ENCODE measurements at places on chromosomes 16 and 17.
A peak's percentile ranks its signal among the peaks of the same experiment; 100 is the strongest.

GRCh38 chr17:75130632-75131277, 787 bp downstream of the NT5C start:
- peak; percentile 13 for DNase-seq

DNA sequence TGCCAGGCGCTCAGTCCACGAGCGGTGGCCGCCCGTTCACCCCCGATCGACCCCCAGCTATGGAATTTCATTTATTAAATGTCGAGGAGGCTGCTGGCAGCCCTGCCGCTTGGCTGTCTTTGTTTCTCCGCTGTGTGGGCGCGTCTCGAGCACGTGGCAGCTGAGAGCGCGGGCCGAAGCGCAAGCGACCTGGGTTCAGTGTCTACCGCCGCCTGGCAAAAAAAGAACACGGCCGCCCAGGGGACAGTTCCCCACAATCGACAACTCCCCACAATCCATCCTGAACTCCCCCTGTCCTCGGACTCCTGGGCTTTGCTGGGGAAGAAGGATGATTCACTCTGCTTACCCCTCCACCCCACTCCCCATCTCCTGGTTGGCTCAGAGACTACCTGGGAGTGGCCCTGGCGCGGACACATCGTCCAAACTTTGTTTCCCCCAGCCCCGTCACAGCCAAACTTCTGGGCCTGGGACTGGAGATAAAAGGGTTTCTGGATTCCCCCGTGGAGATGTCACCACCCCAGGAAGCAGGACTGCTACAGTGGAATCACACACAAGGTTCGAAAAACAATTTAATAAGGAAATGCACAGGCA, 1.7 kb upstream of the ANKRD13B start:
- no peak for DNase-seq

DNA sequence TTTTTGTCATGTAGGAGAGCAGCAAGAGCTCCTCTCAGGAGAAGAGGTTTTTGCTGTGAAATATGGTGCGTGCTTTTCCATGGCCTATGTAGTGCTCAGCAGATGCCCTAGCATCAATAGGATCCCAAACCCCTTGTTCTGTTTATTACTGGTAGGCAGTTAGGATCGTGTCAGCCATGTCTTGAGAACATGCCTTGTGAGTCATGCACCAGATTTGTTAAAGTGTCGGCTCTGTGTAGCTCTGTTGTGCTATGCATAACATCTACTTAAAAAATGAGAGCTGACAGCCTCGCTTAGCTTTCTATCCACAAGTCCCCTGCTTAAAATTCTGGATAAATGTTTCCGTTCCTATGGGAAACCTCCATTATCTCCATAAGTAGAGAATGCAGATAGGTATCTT, 4.4 kb upstream of the EIF4A3 start:
- DNase-seq: no peak

DNA sequence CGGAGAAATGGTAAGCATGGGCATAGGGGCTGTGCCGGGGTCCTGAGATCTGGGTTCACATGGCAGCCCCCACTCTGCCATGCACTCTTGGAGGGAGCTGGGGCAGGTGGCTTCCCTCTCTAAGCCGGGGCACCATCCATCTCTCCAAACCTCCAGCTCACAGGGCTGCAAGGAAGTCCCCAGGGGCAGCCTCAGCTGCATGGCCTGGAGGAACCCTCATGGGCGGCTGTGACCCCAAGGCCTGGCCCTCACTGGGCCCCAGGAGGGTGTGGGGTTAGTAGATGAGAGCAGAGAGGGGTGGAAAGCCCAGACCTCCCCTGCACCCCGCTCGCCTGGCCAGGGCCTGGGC, 2.6 kb downstream of the CTRB2 start:
- DNase-seq: no peak

DNA sequence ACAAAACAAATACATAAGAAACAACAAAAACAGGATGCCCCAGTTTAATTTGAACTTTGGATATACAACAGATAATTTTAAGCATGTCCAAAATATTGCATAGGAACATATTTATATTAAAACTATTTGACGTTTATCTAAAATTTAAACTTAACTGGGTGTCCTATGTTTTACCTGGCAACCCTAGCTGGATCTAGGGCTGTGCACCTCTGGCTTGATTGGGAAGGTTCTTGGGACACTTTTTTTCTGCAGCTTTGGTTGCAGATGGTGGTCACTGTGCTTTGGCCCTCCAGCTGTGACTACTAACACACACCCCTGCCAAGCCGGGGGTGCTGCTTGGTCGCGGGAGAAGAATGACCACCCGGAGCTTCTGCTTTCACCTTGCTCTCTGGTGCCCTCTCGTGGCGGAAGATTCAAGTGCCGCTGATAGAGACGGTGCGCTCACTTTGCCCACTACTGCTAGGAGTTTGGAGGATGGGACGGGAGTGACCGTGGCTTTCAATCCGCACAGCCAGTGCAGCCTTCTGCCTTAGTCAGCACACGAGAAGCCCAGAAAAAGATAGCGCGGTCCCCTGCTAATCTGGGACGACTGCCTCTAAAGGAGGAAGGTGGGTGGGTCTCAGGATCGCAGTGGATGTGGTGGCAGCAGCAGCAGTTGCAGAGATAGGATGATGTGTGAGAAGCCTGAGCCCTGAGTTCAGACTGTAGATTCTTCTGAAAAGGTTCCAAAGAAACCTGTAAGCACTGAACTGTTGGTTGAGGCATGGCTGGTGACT, 6.7 kb downstream of the SPACA3 start:
- no peak for DNase-seq

- no peak for DNase-seq
Observed at GRCh38 chr17:7961421-7961820, 29.4 kb downstream of the CNTROB start.

- DNase-seq: no peak
Observed at GRCh38 chr16:51156807-51157200, 5.7 kb upstream of the SALL1 start.

- DNase-seq: no peak
Observed at GRCh38 chr17:39981207-39981741, 667 bp downstream of the PSMD3 start.

GRCh38 chr17:39763051-39763820, 25.5 kb downstream of the GRB7 start:
- DNase-seq: no peak

- DNase-seq: no peak
Observed at GRCh38 chr17:40417258-40417608, 463 bp downstream of the TOP2A start.

DNA sequence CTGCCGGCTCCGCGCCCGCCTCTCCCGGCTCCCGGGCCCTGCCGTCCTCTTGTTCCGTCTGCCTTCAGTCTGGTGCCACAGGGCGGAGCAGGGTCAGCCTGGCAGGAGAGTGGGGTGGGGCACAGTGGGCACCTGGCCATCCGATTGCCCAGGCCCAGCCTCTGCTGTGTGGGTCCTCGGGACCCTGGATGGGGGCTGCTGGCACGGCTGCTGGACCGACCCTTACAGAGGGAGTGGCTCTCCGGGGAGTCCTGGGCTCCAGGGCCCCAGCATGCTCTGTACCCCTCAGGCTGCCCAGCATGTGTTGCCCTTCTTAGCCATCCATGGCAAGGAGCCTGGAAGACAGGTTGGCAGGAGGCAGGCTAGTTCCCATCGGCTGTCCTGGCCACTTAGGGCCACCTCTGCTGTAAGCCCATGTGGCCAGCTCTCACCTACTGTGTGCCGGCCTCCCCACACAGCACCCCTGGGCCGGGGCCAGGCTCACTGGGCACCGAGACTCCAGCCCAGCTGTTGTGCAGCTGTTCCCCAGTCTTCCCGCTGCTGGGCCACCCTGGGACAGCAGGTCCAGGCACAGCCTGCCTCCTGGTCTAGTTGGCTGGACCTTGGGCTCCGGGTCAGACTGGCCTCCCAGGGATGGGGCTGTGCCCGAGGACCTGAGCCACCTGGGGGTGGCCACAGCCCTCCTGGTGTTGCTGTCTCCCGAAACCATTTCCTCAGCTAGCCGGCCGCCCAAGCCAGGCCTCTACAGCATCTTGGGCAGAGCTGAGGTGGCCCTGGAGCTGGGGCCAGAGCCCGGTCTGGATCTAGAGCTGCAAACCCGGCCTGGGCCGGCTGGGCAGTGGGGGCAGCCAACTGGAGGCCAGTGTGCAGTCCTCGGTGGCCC, 24.9 kb downstream of the BAHCC1 start:
- DNase-seq: no peak

DNA sequence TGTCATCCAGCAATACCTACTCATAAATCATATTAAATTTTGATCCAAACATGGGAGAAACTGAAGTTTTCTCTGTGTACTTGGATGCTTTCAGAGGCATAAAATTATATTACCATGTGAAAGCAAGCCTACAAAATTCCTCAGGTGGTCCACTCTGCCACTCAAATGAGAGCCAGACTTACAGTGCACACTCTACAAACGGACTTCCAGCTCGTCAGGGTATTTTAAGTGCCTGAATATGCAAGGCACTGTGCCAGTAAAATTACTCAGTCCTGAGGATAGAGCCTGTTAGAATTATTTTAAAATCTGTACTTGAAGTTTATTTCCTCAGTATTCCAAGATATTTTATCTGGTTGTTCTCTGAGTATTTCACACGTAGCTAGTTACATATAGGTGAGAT, 54.5 kb downstream of the TENT4B start:
- DNase-seq: no peak

DNA sequence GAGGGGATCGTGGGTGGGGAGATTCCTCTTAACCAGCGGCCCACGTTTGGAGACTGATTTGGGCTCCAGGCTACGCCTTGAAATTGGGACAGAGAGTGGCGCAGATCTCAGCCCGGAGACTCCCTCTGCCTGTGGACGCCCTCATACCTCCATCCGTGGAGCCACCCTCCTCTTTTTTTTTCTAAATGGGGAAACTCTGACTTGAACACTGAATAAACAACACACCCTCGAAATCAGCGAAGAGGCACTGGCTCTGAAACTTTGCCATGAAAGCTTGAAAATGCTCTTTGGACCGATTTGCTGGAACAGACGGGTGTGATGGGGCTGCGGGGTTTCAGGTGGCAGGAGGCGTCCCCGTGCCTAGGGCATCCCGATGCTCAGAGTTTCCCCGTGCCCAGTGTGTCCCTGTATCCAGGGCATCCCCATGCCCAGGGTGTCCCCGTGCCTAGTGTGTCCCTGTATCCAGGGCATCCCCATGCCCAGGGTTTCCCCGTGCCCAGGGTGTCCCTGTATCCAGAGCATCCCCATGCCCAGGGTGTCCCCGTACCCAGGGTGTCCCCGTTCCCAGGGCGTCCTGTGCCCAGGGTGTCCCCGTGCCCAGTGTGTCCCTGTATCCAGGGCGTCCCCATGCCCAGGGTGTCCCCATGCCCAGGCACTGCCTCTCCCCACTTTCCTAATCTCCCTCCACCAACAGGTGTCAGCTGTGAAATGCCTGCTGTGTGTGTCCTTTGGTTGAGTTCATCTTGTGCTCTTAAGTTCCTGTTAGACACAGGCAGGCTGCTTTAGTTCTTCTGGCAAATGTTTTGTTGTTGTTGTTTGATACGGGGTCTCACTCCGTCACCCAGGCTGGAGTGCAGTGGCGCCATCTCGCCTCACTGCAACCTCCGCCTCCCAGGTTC, 187.0 kb downstream of the SEC14L1 start:
- DNase-seq: no peak

GRCh38 chr16:56606476-56607108, 1.8 kb upstream of the MT2A start:
- DNase-seq: no peak

DNA sequence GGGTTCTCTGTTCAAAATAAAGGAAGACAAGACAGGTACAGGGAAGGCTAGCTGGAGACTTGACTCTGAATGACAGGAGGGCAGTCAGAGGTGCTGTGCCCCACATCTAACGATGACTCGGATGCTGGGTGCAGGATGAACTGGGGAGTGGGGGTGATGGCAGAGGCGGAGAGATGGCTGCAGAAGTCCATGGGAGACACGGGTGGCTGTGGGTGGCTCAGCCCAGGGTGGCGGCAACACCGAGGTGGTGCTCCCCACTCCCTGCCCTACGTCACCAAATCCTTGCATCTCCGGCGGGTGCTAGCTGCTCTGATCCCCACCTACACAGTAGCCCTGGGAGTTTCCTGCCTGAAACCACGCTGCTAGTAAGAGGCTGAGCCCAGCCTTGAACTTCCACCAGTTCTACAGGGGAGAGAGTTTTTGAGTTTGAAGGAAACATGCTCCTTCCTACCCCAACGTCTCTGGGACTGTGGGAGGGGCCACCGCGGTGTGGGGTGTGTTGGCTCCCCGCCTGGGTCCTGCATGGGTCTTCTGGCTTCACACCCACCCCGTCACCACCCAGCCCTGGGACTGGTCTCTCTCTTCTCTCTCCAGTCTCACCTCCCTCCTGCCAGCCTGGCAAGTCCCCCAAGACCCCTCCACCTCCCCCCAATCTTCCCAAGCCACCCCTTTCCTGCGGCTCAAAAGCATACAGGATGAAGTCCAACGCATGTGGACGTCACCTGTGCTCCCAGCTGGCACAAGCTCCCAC, 4.5 kb downstream of the GSG1L start:
- no peak for DNase-seq

GRCh38 chr17:67813803-67814180, 11.5 kb upstream of the BPTF start:
- DNase-seq: no peak

DNA sequence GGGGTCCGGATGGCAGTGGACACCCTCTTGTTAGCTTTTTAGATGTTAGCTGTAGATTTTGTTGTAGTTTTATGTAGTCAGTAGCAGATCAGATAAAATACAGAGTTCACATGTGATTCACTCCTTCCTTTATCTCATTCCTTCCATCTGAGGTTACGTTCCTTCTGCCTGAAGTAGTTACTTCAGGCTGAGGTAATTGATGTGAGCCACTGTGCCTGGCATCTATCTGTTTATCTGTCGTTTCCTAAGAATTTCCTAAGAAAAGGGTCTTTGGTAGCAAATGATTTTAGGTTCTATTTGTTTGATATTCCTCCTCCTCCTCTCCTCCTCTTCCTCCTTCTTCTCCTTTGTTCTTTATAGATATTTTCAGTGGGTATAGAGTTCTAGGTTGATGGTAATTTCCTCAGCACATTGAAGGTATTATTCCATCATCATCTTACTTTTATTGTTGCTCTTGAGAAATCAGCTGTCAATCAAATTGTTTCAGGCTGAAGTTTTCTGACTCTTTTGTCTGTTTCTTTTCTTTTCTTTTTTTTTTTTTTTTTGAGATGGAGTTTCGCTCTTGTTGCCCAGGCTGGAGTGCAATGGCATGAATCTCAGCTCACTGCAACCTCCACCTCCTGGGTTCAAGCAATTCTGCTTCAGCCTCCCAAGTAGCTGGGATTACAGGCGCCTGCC, 29.6 kb upstream of the FBXO47 start:
- DNase-seq: no peak

DNA sequence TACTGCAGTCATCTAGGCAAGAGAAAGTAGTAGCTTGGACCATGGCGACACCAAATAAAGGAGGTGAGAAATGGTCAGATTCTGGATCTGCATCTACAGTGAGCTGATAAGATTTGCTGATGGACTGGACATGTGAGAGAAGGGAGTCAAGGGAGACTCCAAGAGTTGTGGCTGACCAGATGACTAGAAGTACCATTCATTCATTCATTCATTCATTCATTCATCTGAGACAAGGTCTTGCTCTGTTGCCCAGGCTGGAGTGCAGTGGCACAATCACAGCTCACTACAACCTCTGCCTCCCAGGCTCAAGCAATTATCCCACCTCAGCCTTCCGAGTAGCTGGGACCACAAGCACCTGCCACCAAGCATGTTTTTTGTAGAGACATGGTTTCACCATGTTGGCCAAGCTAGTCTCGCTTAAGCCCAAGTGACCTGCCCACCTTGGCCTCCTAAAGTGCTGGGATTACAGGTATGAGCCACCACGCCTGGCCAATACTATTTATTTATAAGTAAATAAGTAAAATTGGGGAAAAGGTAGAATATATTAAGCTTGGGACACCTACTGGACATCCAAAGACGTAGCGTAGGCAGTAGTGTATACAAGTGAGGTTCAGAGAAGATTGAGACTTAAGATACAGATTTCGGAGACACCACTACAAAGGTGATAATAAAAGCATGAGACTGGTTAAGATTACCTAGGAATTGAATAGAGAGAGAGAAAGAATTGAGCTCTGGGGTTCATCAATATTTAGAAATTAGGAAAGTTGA, 15.7 kb upstream of the RNF43 start:
- DNase-seq: no peak
